ENCODE measurements at places on chromosomes 5 and 9.
A peak's percentile ranks its signal among the peaks of the same experiment; 100 is the strongest.

DNA sequence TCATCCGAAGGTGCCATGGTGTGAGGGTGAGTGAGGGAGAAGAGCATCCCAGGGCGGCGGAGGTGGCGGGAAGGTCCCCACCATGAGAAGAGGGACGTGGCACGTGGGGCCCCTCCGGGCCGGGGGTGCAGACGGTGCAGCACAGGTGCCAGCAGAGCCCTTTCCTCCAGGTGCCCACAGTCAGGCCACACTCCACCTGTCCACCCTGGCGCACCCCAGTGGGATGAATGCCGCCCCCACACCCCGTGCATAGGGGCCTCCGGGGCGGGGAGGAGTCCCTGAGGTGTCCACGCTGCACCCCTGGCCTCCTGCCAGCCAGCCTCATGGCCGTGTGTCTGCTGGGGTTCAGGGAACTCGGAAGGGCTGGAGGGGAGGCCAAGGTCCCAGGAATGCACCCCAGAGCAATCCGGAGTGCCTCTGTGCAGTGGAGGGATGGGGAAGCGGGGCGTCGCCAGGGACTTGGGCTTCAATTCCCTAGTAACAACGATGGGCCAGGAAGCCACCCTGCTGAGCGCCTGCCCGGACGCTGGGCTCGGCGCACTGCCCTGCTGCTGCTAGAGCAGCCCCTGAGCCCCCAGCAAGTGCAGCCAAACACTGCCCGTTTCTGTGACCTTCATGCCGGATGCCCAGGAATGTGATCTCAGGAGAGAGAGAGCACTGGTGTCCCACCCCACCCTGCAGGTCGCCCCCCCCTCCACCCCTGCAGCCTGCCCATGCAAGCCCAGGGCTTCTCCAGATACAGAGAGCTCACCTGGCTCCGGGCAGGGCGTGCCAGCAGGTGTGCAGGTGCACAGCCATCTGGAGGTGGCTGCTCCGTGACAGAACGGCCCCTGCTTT, 8.8 kb upstream of the NACC2 start:
- DNase-seq = no peak

GRCh38 chr5:91352831-91353695, 30.1 kb downstream of the ARRDC3 start:
- no peak for DNase-seq

DNA sequence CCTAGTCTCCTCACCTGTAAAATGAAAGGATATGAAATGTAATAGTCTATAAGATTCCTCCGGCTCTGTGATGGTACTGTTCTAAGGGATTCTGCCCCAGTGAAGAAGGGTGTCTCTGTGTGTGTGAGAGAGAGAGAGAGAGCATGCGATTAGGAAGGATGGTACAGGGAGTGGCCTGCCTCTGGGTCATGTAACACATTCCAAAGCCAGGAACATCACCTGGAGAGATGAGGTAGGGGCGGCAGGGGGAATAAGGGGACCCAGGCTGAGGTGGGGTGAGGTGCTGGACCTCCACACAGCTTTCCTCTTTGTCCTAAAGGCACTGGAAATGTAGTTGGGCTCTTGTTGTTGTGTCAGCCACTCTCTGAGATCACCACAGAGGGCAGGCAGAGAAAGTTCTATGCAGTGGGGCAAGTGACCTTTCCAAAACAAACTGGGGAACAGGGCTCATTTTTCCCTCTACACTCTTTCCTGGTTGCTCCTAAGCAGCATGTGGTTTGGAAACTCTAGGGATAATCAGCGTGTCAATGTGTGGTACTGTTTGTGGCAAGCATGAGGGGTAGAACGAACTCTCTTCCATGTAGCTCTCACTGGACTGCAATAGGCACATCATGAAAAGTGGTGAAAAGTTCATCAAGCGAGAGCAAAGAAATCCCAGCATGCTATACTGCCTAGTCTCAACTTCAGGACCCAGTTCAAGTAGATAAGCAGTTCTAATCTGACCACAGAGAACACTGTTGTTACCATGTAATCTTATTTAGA, 65.0 kb downstream of the SEMA6A start:
- DNase-seq = no peak

GRCh38 chr9:18362901-18363685, 110.9 kb upstream of the ADAMTSL1 start:
- DNase-seq = no peak

DNA sequence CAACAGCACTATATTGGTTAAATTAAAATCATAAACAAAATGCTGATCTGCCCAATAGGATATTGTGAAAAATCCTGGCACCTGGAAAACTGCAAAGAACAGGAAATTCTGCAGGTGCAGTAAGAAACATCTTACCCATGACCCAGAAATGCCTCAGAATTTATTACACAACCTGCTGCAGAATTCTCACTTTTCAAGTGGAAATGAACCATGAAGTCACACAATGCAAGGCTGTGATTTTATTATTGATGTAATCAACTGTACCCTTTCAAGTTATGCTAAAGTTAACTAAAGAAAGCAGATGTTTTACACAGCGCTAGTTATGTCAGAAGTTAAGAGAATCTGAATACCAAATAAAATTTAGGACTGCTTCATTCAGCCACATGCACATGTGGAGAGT, 6.0 kb downstream of the STRBP start:
- DNase-seq = no peak

GRCh38 chr9:93258818-93259489, 75.0 kb downstream of the WNK2 start:
- DNase-seq = no peak

- no peak for DNase-seq
Observed at GRCh38 chr5:113201715-113202114, 225.1 kb downstream of the DCP2 start.

- DNase-seq = no peak
Observed at GRCh38 chr9:90629991-90630390, 12.6 kb downstream of the DIRAS2 start.

DNA sequence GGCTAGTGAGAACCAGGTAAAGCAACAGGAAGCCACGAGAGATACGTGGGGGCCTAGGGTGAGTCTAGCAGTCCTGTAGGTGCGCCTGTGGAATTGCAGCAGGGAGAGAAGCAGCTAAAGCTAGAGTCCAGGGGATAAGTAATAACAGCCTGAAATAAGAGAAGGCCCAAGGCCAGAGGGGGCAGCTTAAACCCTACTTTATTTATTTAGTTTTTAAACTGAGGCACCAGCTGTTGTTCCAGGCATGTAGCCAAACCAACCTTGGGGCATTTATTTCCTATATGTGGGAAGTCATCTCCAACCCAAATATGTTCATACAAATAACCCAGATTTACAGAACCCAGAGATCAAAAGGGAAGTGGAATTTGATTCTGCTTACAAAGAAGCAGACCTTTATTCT, 93.5 kb downstream of the GLDC start:
- DNase-seq = no peak

GRCh38 chr5:93579692-93580062, 1.3 kb downstream of the NR2F1-AS1 start:
- peak; percentile 33 for DNase-seq

DNA sequence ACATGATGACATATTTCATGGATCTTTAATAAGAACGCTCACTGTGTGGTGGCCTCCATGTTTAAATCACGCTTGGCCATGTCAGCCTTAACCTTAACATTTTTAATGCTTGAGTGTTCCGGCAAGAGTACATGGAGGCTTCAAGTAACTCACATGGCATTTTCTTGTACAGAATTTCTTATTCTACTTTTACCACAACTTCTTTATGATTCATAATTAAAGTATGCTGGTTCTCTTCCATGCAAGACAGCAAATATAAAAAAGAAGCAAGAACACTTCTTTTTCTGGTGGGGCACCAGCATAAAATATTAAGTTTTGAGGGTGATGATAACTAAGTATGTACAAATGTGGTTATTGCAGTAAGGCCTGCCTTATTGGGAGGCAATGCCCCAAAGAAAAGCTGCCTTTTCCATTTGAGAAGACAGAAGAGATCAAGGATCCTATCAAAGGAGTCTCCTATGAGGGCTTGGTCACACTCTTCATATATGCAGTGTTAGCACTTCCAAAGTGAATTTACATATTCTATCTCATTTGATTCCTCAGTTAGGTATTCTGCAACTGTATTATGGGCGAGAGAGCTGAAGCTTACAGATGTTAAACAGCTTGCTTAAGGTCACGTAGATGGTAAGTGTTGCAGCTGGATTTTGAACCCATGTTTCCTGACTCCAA, 382.7 kb upstream of the MEF2C start:
- no peak for DNase-seq

GRCh38 chr5:108379722-108380530, 2.0 kb downstream of the FBXL17 start:
- DNase-seq = no peak

GRCh38 chr9:92648474-92648971, 21.4 kb downstream of the IPPK start:
- DNase-seq = no peak
